ENCODE measurements at places on chromosomes 11 and 22.

- no peak for DNase-seq
Observed at GRCh38 chr11:123228496-123229163, 33.6 kb upstream of the CLMP start.

- DNase-seq = no peak
Observed at GRCh38 chr11:105689631-105690030, 79.8 kb downstream of the GRIA4 start.

- no peak for DNase-seq
Observed at GRCh38 chr11:22657101-22657694, 9.2 kb upstream of the GAS2 start.

GRCh38 chr11:68550485-68550817 lies 89.9 kb downstream of the PPP6R3 start:
- no peak for DNase-seq

GRCh38 chr22:37171662-37172061 lies 16.4 kb downstream of the C1QTNF6 start:
- DNase-seq = no peak

- DNase-seq = no peak
Observed at GRCh38 chr11:8624698-8625097, 30.7 kb upstream of the STK33 start.

GRCh38 chr11:114169821-114170220 lies 110.3 kb downstream of the ZBTB16 start:
- DNase-seq = no peak

DNA sequence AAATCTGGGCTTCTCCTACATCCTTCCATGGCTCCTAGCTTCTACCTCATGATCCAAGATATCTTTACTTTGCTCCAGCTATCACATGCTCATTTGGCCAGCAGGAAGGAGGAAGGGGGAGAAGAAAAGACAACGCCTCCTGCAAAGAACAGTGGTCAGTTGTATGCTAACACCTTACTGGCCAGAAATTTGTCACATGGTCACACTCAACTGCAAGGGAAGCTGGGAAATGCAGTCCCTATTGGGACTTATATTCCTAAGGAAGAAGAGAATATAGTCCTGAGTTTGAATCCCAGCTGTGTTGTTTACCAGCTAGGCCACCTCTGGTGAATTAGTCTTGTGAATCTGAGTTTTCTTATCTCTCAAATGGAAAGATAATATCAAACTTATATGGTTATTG lies 272.0 kb downstream of the BLID start:
- no peak for DNase-seq

Data from stimulated activated CD8-positive, alpha-beta memory T cell treated with anti-CD3 and anti-CD28 coated beads, Interleukin-4, amount 100 ng/mL, for 1 hour (primary cell).